Stimulated activated memory B cell treated with anti-CD40 and anti-IgM and Interleukin-4, amounts not matched to agents 10 μg/mL and 1 μg/mL and 100 μg/mL, for 72 hours (primary cell): ENCODE measurements at places on chromosomes 2 and 18.

DNA sequence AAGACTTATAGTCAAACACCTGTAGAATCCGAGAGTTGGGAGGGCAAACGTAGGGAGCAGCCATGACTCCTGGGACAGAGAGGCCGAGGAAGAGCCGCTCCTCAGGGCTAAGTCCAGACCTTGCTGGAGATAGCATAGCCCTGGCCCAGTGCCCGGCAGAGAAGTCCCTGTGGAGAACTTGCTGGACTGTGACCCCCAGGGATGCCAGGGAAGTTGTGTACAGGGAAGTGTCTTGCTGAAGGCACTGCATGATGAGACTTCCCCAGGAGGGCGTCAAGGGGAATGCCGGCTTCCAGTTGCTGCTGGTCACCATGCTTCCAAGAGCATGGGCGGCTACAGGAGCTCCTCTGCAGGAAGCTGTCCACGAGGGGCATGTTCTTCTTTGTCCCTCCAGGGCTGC lies 8.6 kb upstream of the CNDP1 start:
- ATAC-seq, result no peak

GRCh38 chr2:173881461-173881860 lies 83.7 kb downstream of the SP3 start:
- ATAC-seq, result no peak

DNA sequence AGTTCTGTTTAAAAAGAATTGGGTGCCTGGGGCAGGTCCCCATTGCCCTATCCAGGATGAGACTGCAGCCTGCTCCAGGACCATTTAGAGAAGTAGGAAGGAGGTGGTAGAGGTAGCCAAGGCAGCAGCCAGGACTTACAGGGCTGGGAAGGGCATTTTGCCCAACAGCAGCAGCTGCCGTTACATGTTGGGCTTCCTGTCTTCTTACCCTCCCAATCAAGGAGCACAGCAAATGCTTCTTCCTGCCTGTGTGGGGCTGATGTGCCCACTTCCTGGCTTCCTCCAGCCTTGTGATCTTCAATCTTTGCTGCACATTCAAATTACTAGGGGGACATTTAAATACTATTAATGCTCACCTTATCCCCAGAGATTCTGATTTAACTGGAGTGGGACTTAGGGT lies 112.0 kb downstream of the QPCT start:
- ATAC-seq, result no peak

DNA sequence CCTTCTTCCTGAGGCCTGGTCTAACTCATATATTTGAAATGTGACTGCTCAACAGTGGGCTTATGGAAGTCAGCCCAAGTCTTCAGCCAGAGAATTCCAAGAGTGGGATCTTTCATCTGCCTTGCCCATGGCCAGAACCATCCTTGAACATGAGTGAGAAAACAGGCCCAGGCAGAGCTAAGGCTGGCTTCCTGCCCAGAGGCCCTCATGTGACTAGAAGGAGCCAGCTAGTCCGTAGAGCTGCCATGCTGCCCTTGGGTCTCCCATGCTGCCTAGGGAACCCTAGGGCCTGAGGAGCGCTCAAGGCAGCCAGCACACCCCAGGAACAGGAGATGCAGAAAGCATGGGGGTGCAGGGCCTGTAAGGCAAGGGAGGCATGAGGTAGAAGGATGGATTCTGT lies 203.6 kb downstream of the FHOD3 start:
- peak; percentile 11 for ATAC-seq

- no peak for ATAC-seq
Observed at GRCh38 chr2:189192766-189193165, 13.2 kb upstream of the COL5A2 start.
